Pancreas (tissue), 10 donors: ENCODE measurements at places on chromosomes 2 and 18. TPM values are rescaled to one million over a fixed set of nuclear protein-coding genes. Genes with fewer than 3 reads are reported as not detected.

DNA sequence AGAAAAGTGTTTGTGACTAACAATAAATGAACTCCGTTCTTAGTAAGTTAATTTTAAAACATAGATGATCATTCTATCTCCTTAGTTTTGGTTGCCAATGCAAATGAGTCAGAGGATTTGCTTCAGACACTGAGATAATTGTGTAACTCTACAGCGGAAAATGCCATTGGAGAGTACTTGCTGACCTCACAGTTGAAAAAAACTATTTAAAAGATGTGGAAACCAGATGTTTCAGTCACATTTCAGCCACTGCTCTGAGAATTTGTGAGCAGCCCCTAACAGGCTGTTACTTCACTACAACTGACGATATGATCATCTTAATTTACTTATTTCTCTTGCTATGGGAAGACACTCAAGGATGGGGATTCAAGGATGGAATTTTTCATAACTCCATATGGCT is at the start of gene TNFAIP6:
Gene TNFAIP6 (plus strand): TSS at position 234 of the 400 bp plus-strand sequence. CDS start 75 bp downstream, at position 309.
- DNase-seq = no peak

DNA sequence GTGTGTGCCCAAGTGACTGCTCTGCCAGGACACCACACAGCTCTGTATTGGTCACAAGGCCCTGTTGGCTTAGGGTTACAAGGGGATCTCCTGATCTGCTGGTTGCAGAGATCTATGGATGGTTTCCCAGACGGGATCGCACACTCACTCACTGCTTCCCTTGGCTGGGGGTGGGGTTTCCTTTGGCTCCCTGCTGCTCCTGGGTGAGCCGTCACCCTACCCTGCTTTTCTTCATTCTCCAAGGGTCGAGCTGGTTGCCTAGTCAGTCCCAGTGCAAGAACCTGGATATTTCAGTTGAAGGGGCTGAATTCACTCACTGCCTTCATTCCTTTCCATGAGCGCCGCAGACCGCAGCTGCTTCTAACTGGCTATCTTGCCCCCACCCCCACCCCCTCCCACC is 56.3 kb downstream of the GTF3C3 start:
- DNase-seq = no peak

DNA sequence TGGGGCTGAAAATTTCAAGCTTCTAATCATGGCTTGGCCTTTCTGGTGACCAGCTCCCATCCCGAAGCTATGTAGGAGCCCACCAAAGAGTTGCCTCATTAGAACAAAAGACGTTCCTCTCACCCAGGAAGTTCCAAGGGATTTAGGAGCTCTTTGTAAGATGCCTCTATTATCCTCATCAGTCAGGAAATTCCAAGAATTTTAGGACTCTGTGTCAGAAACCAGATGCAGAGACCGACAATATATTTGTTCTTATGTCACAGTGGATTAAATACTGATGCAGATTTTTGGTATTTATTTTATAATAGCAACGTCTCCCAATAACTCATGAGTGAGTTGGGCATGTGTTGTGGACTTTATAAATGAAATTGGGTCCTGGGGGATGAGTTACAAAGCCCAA is 91.8 kb upstream of the SKOR2 start:
- DNase-seq = no peak

GRCh38 chr2:181900007-181900651 is 8.6 kb downstream of the ITPRID2 start:
- no peak for DNase-seq

DNA sequence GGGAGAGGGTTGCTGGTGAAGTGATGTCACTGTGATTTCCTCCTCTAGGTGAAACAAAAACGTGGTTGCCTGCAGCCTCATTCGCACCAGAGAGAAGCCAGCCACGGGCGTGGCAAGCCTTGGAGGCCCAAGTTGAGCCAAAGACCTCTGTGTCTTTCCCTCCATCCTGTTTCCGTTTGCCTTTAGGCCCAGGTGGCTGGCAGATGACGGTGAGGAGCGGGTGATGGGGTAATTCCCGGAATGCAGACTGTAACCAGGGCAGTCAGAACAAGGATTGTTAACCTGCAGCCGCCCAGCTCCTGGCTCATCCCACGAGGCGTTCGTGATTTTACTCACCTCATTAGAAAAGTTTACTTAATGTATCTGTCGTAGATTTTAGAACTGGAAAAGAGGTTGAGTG is 14.4 kb downstream of the CTIF start:
- DNase-seq = no peak

Gene UGT1A10
- polyA plus RNA-seq = not detected

Gene GCG
- 9,451 TPM for polyA plus RNA-seq

Gene ASAP2
- polyA plus RNA-seq = 5.8 TPM

Gene SKA1
- polyA plus RNA-seq = 0.15 TPM

Gene FER1L5
- 3.2 TPM for polyA plus RNA-seq
